ENCODE measurements at places on chromosomes 2 and 18.

DNA sequence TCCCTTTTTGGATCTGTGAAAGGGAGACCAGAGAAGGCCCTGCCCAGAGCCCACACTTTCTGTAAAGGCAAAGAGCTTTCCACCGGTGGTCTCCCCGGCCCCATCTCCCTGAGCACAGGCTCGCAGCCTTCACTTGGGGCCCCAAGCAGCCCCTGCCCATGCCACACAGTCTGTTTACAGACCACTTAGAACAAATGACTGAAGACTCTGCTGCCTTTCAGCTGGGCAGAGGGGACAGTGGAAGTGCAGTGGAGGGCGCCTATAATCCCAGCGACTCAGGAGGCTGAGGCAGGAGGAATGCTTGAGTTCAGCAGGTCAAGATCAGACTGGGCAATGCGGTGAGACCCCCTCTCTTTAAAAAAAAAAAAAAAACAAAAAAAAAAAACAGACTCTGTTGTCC lies 28.9 kb downstream of the SERTAD2 start:
- no peak for DNase-seq

DNA sequence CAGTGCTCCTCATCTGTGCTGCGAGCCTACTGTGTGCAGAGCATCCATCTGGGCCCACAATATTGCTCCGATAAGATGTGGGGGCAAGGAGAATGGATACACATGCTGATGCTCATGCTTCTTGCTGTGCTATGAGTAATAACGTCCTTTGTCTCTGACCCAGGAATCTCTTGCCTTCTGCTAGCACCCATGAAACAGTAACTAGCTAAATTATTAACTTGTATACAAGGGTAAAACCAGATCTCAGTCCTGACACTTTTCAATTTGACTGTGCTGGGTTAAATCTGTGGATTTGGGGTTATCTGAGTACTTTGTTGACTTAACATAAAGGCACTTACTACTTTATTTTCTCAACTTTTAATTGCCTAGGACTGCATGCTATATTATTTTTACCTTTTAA lies 357.6 kb downstream of the SLC4A3 start:
- no peak for DNase-seq

DNA sequence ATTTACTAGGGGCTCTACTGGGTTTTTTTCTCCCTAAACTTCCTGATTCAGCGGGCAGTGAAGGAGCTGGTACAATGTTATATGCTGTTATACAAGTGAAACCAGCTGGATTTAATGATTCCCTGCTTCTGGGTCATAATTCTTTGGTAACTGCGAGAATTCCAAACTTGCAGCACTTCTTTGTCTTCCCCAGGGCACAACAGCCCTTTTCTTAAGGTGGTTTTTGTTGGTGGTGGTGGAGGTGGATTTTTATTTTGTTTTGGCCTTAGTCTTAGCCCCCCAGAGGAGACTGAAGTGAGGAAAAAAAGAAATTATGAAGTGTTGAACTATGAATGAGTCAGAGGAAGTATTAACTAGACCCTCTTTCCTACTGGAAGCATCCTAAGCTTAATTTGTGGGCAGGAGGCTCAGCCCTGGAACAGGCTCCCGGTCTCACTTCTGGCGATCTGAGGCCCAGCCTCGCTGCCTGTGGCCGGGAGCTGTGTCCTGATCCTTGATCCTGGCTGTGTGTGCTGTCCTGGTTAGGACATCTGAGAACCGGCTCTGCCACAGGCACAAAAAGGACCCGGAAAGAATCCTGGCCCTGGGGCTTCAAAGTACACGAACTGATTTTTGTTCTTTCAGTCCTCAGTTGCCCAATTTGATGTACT lies 141.9 kb downstream of the LYPD6B start:
- no peak for DNase-seq

DNA sequence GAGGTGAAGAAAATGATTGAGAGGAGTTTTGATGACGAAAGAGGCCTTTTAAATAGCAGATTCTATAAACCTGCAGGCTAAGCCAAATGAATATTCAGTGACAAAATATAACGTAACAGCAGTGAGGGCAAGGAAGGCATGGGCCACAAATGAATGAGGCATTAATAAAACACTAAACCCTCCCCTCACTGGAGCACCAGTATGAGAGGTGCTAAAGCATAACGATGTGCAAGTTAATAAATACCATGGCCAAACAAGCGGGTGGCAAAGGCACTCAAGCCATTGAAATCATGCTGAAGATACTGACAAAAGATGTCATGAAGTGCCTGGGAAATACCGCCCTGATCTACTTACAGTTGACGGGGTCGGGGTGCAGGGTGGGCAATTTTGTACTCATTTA lies 30.2 kb upstream of the LONRF2 start:
- DNase-seq = no peak

- DNase-seq = peak; percentile 83
Observed at GRCh38 chr2:12325806-12326205, 390.9 kb upstream of the TRIB2 start.

DNA sequence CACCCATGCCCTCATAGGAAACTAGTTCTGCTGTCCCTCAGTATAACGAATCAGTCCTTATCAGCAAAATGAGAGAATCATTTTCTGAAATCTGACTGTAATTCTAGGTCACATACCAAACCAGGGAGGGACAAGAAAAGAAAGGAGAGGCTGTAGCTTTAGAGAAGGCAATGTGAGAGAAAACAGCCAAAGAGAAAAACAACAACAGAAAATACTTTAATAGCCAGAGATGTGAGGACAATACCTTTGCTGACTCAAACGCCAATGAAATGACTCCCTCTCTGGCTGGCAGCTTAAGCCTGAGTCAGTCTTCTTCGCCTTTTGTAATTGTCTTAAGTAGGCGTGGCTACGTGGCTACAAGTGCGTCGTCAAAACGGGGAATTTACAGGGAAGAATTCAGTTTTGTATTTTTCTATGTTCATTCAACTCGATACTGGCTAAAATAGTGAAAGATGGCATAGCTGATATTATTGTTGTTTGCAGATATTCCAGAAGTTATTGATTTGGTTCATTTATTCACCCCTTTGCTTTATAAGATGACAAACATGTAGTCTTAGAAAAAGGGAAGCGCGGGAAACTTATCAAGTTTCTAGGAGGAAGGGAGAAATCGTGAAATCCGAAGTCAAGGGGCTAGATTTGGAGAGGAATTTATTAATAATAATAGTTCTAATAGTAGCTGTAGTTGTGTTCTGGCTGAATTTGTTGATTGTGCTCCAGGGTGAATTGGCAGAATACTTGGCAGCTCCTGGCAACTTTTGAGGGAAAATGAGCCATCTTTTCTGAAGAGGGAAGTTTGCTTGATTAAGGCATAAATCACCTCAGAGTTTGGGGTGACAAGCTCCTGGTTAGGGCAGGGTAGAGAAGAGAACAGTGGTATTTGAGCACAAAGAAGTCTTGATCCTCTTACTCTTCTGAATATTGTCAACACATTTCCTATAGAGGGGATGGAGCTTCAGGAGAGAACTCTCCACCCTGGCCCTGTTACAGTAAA lies at the start of gene IL1A:
Gene IL1A (minus strand): TSS at position 295 of the 991 bp plus-strand sequence. CDS start 723 bp downstream, outside the sequence.
- peak; percentile 50 for DNase-seq

DNA sequence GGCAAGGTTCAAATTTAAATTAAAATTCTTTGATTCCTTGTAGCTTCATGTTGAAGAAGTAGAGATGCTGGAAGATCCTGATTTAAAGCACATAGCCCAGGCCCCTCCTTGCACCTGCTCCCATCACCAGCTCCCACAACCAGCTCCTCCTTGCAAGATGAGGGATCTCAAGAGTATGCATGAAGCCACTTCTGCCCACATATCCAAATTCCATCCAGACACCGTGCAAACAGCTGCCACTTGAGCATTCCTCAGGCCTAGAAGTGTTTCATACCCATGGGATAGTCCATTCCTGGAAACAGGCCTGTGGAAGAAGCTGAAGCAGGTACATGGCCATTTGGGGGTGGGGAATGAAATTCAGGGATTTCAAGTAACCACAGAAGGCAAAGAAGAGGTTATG lies 32.4 kb upstream of the ITPRID2 start:
- DNase-seq = no peak

GRCh38 chr2:152420363-152420762 lies 85.4 kb downstream of the FMNL2 start:
- DNase-seq = peak; percentile 54

DNA sequence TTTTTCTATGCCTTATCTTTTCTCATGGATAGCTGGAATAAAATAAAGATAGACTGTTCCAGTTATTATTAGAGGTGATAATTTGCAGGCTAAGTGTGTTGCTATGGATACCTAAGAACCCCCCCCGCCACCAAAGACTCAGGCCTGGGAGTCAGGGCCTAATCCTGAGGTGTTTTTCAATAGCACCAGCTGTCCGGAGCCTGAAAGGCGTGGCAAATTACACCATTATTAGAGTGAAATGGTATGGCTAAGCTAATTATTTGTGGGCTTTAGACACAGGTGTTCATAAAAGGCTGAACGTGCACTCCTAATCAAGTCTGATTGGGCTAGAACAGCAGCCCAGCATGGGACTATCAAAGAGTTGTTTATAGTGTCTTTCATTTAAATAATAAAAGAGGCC lies 293.2 kb upstream of the DCC start:
- DNase-seq = no peak

- DNase-seq = no peak
Observed at GRCh38 chr18:473802-474201, 26.7 kb downstream of the COLEC12 start.

DNA sequence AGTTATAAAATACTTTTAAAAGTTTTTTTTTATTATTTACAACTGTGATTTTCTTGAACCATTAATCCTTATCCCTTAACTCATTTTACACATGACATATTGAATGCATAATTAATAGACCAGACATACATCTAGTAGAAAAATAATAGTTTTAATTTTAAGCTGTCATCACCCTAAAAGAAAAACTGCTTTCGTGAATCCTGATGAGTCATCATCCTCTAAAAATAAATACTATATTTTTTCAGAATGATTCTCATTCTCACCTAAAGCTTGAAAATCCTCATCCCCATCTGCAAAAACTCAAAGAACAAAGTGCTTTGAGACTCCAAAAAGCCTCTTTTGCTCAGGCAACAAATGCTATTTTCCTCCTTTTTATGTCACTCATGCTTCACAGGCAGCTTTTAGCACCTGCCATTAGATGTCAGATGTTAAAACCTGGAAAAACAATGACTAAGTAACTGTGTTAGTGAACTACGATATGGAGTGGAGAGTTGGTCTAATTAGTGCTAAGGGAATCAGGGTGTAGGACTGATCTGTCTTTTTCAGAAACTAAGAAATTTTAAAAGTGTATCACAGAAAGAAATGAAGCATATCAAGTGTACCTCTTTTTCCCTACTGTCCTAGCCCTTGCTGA lies 297.6 kb downstream of the TMX3 start:
- DNase-seq = no peak

DNA sequence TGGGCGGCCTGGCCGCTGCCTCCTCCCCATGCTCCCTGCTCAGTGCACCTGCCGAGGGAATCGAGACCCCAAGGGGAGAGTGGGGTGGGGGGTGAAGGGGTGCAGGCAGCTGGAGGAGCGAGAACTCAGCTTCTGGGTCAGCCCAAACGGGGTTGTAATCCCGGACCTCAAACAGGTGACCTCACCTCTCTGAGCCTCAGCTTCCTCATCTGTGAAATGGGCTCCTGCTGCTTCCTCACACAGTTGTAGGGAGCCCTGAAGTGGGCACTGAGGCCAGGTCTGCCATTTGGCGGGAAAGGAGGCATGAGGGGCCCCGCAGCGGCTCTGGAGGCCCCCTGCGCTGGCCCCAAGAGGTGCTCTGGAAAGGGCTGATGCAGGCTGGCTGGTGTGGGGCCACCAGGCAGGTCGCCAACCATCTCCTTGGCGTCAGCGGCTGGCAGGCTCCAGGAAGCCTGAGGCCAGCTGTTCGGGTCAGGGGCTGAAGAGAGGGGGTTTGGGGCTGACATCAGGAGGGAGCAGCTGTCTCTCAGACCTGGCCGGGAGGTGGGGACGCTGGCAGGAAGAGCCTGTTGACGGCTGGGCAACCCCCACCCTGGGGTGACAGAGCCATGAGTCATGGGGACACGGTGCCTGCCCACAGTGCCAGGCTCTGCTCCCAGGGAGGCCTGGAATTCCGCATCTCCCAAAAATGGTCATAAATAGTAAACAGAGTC lies 4.9 kb downstream of the KLHL30 start:
- peak; percentile 33 for DNase-seq

DNA sequence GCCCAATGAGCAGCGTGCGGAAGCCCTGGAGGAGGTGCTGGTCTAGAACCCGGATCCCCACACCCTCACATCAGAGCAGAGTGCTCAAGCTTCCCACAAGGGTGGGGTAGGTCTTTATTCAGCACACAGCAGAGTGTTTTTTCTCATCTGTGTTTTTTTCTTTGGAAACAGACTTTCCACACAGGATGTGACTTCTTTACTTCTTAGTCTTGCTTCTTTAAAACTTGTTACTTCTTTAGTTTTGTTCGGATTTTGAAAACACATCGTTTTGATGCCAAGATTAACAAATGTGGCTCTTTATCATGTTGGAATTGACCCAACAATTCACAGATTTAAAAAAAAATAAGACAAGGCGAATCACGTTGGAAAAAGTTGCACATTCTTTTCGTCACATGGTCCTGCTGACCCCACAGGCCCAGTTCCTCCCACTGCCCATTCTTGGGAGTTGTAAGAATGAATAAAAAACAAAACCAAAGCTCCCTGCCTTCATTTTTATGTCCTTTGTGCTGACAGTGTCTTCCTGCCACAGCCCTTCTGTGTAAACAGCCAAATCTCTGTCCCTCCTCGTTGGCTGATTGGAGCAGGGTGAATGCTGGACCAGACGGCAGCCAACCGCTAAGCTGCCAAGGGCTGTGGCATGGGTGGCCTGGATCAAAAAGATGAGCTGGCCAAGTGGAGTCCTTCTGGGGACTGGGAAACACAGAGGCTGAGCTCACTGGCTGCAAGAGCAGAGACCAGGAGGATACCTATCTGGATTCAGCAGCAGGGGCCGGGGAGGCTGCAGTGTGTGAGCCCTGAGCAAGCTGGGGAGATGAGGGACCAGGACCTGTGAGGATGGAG lies 81.6 kb downstream of the TWIST2 start:
- DNase-seq = no peak

DNA sequence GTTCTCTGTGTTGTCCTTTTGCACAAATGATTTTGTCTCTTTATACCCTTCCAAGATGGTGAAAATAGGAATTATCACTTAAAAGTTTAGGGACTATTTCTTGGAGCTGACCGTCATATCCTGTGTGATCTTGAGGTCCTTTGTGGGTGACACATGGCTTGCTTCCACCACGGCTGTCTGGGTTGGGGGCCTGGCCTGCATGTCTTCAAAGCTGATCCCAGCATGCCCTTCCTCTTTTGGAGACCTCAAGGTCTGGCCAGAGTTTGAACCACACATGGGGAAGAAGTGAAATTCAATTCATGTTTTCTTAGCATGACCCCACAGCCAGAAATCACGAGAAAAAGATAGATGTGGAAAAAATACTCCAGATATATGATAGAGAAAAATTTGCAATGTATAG lies 14.0 kb downstream of the SFTPB start:
- peak; percentile 39 for DNase-seq

DNA sequence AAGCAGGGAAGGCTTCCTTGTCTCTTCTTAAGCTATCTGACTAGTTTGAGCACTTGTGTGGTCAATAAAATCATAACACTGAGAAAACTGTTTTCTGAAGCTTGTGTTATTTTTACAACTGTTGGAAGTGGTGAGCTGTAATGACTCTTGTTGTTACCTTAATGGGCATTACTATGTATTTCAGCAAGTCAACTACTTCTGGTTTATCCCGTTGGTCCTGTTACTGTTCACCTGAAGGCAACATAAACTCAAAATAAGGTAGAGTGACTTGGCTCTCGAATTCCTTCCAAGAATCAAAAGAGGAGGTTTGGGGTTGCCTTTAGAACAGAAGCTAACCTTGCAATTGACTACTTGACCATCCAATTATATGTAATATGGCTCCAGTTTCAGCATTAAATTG lies 23.2 kb upstream of the FIGN start:
- DNase-seq = no peak

- no peak for DNase-seq
Observed at GRCh38 chr18:56200381-56200911, 437.9 kb downstream of the TXNL1 start.

Data from hematopoietic multipotent progenitor cell treated with erythropoietin and hydrocortisone succinate and interleukin-3 and kit ligand, for 4 days (in vitro differentiated cells).